ENCODE measurements at places on chromosomes 4 and X.

DNA sequence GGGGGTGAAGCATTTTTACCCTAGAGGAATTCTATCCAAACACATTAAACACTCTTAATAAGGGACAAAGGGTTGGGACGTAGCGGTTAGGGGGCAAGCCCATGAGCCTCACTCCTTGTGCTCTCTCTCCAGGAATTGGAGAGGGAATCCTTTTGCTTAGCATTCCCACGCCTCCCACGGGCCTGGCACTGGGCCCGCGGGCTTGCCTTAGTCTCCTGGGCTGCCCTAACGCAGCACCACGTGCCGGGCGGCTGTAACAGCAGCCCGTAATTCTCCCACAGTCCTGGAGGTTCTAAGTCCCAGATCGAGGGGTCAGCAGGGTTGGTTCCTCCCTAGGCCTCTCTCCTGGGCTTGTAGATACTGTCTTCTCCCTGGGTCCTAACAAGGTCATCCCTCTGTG lies 67.5 kb downstream of the TBL1X start:
- no peak for DNase-seq

- DNase-seq: no peak
These were observed 82.1 kb downstream of the UGT2B28 start for GRCh38 chr4:69362351-69362750.

DNA sequence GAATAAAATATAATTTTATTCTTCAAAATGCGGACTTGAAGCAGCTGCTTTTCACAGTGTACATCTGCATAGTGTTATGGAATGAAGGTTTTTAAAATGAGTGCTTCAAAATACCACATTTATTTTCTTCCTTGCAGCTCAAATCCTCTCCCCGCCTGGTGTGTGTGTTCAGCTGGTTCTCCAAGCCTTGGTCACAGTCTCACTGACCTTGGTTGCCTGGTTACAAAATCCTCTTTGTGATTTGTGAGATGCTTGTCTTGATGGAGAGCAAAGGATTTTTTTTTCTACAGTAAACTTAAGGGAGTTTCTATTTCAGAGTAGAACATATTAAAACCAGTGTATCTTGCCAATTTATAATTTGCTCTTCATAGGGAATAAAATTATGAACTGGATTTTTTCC lies 139.2 kb downstream of the PCDH18 start:
- DNase-seq: no peak

- DNase-seq: peak; percentile 89
These were observed 26.3 kb upstream of the PDS5A start for GRCh38 chr4:40003986-40004385.

- DNase-seq: no peak
These were observed 46.9 kb downstream of the HSPA4L start for GRCh38 chr4:127829014-127829413.

DNA sequence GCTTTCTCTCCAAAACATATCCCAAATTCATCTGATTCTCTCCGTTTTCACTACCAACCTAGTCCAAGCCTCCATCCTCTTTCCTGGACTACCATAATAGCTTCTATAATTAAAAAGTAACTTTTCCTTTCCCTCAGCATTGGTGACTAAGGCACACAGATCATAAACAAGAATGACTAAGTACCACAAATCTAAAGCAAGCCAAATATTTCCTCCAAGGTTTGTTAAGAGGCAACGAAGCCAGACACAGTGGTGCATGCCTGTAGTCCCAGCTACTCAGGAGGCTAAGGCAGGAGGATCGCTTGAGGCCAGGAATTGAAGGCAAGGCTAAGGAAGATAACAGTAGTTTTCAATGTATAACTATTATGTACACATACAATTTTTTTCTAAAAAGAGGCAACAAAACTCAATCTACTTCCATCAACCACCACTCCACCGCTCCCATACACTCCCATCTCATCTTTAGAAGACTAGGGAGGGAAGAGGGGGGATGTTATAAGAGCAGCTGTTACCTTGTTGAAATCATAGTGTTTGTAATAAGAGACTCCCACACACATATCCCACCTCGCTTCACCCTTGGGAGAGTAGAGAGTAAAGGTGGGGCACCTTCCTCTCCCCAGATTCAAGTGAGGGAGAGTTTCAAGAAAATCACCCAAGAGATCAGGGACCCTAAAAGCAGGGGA lies 4.2 kb upstream of the JCHAIN start:
- DNase-seq: no peak

GRCh38 chrX:103791826-103792485 lies 15.3 kb downstream of the PLP1 start:
- no peak for DNase-seq

DNA sequence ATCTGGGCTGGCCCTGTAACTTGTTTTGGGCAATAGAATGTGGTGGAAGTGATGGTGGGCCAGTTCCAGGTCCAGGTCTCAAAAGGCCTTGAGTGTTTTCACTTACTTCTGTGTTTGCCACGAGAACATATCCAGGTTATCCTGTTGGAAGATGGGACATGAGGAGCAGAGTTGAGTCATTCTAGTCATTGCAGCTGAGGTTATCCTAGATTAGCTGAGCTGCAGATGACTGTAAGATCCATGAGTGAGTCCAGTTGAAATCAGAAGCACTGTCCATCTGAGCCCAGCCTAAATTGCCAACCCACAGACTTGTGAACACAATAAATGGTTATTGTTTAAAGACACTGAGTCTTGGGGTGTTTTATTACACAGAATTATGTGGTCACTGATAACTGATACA lies 45.3 kb upstream of the RPS6KA3 start:
- no peak for DNase-seq

GRCh38 chr4:82562564-82562854 lies 721 bp upstream of the TMEM150C start:
- DNase-seq: no peak

DNA sequence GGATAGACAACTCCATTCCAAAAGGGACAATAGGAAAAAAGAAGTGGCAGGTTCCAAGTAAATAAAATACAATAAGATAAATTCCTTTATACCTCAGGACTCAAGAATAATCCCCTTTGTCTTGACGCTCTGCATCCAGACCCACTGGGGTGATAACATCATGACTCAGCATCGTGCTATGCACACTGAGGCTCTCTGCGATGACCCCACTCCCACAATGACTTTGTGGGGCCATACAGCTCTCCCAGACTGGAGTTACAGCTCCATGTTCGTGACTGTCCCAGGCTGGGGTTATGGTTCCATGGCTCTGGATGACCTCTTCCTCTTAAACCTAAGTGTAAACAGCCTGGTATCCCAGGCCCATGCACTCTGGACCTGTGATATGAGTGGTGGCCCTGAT lies 254.5 kb upstream of the ADGRL3 start:
- no peak for DNase-seq

- DNase-seq: no peak
These were observed 189.5 kb downstream of the APBB2 start for GRCh38 chr4:41024556-41025491.

DNA sequence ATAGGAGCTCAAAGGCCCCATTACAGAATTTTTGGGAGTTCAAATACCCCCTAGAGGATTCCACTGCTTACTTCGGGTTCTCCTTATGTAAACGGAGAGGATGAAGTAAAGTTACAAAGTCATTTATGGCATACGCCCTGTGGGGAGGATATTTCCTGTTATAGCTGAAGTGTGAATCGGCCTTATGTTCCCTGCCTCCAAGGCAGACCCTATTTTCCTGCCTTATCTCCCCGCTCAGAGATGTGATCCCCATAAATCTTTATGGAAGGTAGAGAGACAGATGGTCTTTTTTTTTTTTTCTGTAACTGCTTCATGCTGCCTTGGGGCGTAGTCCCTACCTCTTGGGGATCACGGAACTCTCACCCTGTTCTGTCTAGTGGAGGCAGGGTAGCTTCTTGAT lies 56.0 kb upstream of the DHX15 start:
- DNase-seq: no peak

- no peak for DNase-seq
These were observed 51.9 kb downstream of the EFHC2 start for GRCh38 chrX:44291468-44292092.

- no peak for DNase-seq
These were observed 15.4 kb upstream of the IRF2 start for GRCh38 chr4:184489771-184490170.

- DNase-seq: peak; percentile 20
These were observed 477 bp downstream of the FGF5 start for GRCh38 chr4:80266902-80267380.

GRCh38 chrX:131558562-131558961 lies 14.7 kb downstream of the OR13H1 start:
- no peak for DNase-seq

- DNase-seq: no peak
These were observed 6.9 kb downstream of the FABP2 start for GRCh38 chr4:119315036-119315435.

DNA sequence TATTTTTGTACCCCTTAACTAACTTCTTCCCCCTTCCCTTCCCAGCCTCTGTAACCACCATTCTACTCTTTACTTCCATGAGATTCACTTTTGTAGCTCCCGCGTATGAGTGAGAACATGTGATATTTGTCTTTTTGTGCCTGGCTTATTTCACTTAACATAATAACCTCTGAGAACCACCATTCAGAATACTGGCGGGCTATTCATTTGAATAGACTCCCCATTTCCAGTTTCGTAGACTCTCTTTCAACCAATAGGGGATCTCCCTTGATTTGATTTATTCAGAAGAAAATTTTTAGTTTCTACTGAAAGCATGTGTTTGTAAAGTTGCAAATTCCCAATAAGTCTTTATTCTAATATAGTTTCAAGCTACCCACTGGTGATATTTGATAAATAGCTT lies 117.2 kb downstream of the GATB start:
- no peak for DNase-seq

DNA sequence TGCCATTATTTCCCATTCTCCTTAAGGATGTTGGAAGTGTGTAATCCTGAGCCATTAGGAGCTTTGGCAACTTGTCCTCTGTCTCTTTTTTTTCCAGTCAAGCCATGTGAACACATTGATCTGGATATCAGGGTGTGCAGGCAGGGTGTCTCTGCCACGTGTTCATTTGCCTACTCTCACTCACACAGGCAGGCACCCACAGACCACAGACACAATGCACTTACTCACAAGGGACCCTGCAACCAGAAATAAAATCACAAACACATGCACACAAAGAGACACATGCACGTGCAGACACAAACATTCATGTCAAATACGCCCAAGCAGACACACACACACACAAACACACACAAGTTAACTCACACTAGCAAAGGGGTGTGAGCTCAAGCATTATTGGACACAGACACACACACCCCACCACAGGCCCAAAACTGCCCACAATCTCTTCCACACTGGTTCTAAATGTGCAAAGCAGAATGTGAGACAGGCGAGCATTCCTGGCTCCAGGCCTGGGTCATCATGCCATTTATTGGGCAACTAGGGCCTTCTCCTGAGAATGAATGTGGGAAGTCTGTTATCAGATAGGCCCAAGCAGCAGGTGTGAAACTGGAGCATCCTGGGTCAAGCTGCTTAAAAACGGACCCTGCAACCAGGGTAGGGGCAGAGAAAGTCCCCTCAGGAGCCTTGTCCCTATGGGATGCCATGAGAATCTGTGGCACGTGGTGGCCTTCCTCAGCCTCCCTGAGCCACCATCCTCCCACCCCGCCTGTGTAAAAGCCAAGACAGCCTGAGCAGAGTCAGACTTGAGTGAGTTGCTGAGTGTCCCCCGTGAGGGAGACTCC lies 63.4 kb downstream of the NBDY start:
- no peak for DNase-seq

- DNase-seq: peak; percentile 30
These were observed 9.7 kb upstream of the SH3KBP1 start for GRCh38 chrX:19897091-19897490.

- DNase-seq: peak; percentile 53
These were observed 208.7 kb downstream of the CHIC2 start for GRCh38 chr4:53855581-53856250.

DNA sequence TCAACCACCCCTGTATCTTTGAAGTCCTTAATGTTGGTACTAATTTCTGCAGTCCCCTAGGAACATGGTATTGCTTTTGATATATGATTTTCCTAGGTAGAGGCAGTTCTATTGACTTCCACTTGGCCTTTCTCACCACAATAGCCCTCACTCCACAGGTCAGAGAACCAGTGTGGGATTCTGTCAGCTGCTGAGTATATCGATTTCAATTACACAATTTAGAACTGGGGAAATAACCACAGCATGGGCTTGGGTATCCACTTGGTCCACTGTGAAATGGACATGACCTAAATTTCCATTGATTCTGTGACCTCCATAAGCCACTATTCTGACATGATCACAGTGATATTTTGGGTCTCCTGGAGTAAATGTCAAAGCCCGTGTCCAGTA lies 62.3 kb downstream of the KANTR start:
- no peak for DNase-seq

All from inflammatory macrophage (primary cell).